ENCODE measurements at places on chromosomes 11 and 22.

GRCh38 chr11:64499261-64500004 is 91.6 kb upstream of the SLC22A12 start:
- DNase-seq, result no peak

- no peak for DNase-seq
These were observed 33.8 kb downstream of the NEAT1 start for GRCh38 chr11:65456418-65456817.

DNA sequence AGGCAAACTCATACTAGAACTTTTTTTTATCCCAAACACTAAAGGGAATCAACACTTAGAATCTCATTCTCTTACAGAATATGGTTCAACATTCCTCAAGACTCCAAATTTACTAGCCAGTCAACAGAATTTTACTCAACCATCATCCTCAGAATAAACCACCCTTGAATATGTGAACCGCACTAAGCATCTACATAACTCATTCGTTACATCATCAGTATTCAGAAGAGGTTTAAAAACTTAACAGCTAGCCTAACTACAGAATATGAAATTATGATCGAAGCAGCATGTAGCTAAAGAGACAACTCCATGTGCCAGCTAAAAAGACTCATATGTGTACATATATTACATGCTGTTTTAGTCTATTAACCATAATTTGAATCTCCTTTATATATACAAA is 47.9 kb downstream of the CLDN25 start:
- no peak for DNase-seq

DNA sequence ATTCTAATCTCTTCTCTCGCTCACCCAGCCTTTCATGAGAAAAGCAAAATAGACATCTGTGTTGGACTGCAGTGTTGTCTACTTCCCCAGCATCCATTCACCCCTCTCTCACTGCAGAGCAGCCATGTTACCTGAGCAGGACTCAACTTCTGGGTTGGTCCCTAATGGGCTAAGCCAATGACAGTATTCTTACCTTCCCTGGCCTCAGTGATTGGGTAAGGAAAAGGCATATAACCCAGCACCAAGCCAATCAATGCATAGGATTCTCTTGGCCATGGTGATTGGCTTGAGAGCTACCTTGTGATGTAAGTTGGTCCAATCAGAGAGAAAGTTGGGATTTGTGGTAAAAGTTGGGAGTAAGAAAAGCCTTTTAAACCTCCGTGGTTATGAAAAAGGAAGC is 99.8 kb upstream of the NECTIN1 start:
- no peak for DNase-seq
